ENCODE measurements at places on chromosomes 11 and 22. TPM values are rescaled to one million over a fixed set of nuclear protein-coding genes. Genes with fewer than 3 reads are reported as not detected.

Gene FGF19
- not detected for total RNA-seq

Gene FOSL1
- total RNA-seq: 37.7 TPM

Gene ADM2
- total RNA-seq: 10.2 TPM

Gene CHRM1
- total RNA-seq: not detected

Gene POTEH
- total RNA-seq: not detected

Gene C11orf52
- total RNA-seq: 0.65 TPM

Gene PRCP
- 97.0 TPM for total RNA-seq

Gene OR51E2
- not detected for total RNA-seq

Gene ATXN10
- 75.3 TPM for total RNA-seq

Data from cardiac atrium fibroblast (primary cell).